ENCODE measurements at places on chromosomes 13 and 19.

DNA sequence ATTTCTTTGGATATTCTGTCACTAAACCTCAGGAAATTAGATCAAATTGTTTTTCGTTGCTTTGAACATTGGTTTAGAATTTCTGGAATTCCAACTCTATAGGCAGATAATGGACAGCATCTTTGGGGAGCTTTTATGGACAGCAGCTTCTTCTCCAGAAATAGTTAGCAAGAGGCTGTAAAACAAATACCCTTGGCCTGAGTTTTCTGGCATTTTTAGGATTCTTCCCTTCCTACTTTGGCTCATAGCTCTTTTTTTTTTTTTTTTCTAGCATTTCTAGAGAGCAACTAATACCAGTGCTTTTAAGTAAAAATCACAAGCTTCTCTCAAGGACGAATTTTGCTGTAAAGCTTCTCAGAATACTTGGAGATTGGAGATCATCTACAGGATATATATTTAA is 169.8 kb upstream of the SPRY2 start:
- no peak for DNase-seq

- no peak for DNase-seq
Measured at GRCh38 chr13:106696719-106697118, 128.8 kb upstream of the ARGLU1 start.

DNA sequence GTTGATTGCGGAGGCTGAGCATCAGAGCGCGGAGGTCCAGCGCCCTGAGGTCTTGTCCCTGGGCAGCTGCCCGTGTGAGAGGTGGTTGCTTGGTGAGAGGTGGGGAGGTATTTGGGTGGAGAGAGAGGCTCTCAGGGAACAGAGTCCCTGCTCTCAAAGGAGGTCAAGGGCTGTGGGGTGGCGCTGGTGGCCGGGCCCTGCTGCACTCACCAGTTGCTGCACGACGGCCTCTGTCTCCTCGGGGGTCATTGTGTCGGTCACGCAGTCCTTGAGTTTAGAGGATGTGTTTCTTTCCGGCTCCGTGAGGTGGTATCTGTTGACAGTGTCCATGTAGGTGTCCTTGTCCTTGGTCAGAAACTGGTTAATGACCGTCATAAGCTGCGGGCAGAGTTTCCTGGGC is 95.5 kb downstream of the WTIP start:
- DNase-seq, result no peak

GRCh38 chr13:27595055-27595811 is 25.1 kb downstream of the LNX2 start:
- no peak for DNase-seq

DNA sequence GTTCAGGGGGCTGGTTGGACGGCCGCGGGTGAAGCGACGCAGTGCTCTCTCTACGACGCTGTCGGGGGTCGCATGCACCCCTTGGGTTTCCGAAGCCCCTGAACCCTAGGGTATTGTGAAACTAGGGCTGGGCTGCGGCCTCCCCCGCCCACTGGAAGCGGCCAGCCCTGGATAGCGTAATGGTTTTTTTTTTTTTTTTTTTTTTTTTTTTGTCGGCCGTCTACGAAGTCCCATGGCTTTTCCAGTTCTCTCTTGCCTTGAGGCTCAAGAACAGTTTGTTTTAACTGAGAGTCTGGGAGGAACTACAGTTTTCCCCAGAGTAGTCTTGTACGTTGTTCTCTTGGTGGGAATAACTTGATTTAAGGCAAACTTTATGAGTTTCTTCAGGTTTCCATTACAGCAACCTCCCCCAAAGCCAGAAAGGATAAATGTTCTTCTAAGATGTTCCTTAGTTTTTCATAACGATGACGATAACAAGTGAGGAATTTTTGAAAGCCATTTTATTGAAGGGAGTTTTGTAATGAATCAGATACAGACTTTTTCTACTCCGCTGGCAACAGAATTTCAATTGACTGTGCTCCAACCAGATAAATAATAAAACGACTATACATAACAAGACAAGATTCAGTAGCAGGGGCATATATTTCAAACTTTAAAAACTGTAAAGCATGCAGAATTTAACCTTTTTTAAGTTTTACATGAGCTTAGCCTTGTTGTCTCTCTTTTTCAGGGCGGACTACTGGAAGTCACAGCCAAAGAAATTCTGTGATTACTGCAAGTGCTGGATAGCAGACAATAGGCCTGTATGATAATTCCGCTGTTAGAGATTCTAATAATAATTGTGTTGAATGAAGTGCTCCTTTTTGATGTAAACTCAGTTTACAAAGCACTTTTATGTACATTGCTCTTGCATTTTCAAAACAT is 867 bp downstream of the WBP4 start:
- DNase-seq, result no peak

DNA sequence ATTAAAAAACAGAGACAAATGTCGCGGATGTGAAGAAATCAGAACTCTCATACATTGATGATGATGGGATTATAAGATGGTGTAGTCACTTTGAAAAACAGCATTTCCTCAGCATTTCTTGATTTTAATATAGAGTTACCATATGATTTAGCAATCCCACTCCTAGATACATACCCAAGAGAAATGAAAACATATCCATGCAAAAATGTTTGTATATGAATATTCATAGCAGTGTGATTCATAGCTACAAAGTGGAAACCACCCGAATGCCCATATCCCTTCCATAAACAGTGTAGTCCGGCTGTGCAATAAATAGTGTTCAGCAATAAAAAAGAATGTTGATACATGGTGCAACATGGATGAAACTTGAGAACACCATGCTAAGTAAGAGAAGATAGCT is 44.6 kb downstream of the DPY19L3 start:
- DNase-seq, result no peak

Data from NCI-H1048 (cell line).